ENCODE measurements at places on chromosomes 1 and 21. TPM values are rescaled to one million over a fixed set of nuclear protein-coding genes. Genes with fewer than 3 reads are reported as not detected.

The TBX15 gene
- total RNA-seq: 0.63 TPM

The EFNA1 gene
- 42.9 TPM for total RNA-seq

The TMEM81 gene
- 3.1 TPM for total RNA-seq

The GPR25 gene
- total RNA-seq: not detected

The KRTAP13-2 gene
- not detected for total RNA-seq

The SSU72 gene
- total RNA-seq: 104 TPM

The PCSK9 gene
- total RNA-seq: not detected

The TFF3 gene
- total RNA-seq: 2.9 TPM

The TRAF3IP3 gene
- total RNA-seq: 1.2 TPM

The TSSK3 gene
- 2.1 TPM for total RNA-seq

GRCh38 chr1:42158189-42158588, 5.0 kb downstream of the GUCA2B start:
- no peak for DNase-seq
- no peak overlapping the region for H3K27ac ChIP-seq
- H3K4me3 ChIP-seq: no peak overlapping the region
- no peaks in the 10 kb centered on the region for H3K27me3 ChIP-seq
- peaks cover 6% of the 10 kb centered on the region for H3K4me1 ChIP-seq

- no peaks in the 10 kb centered on the region for H3K36me3 ChIP-seq
- no peak overlapping the region for H3K27ac ChIP-seq
- DNase-seq: no peak
Observed at GRCh38 chr1:91406773-91407389, 2.2 kb upstream of the HFM1 start.

- no peaks in the 10 kb centered on the region for H3K36me3 ChIP-seq
- no peak overlapping the region for H3K27ac ChIP-seq
- no peak for DNase-seq
- H3K27me3 ChIP-seq: no peaks in the 10 kb centered on the region
Observed at GRCh38 chr1:81463936-81464837, 336.5 kb upstream of the ADGRL2 start.

DNA sequence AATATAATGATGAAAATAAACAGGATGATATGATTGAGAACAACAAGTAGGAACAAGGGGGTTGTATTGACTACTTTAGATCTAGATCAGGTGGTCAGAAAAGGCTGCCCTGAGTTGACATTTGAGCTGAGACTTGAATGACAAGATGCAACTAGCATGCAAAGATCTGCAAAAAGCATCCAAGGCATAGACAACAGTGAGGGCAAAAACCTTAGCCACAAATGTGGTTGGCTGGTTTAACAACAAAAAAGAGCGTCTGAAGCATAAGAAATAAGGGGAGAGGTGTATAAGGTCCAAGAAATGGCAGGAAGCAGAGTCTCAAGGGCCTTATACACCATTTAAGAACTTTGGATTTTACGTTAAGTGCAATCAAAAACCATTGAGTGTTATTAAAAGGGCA, 3.2 kb downstream of the RAB3GAP2 start:
- peaks cover 68% of the 10 kb centered on the region for H3K4me1 ChIP-seq
- H3K4me3 ChIP-seq: no peak overlapping the region
- H3K36me3 ChIP-seq: peaks cover 19% of the 10 kb centered on the region
- H3K27ac ChIP-seq: no peak overlapping the region
- H3K27me3 ChIP-seq: no peaks in the 10 kb centered on the region

DNA sequence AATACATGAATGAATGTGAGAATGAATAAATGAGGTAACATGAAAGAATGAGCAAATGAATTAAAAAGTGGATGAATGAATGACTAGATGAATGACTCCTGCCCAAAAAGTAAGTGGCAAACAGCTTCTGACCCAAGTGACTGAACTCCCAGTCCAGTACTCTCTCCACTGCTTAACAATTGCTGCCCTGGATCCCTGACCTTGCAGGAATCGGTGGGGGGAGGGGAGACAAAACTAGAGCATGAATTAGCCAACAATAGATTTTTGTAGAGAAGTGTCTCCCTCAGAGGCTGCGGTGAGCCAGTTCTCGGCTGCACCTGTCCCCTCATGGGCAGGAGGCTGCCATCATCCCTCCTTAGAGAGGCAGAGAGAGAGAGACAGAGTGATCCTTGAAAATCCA, 5.9 kb upstream of the GRIK3 start:
- no peak for DNase-seq
- H3K4me1 ChIP-seq: peaks cover 9% of the 10 kb centered on the region
- no peak overlapping the region for H3K4me3 ChIP-seq
- peaks cover 100% of the 10 kb centered on the region for H3K27me3 ChIP-seq
- H3K36me3 ChIP-seq: no peaks in the 10 kb centered on the region

DNA sequence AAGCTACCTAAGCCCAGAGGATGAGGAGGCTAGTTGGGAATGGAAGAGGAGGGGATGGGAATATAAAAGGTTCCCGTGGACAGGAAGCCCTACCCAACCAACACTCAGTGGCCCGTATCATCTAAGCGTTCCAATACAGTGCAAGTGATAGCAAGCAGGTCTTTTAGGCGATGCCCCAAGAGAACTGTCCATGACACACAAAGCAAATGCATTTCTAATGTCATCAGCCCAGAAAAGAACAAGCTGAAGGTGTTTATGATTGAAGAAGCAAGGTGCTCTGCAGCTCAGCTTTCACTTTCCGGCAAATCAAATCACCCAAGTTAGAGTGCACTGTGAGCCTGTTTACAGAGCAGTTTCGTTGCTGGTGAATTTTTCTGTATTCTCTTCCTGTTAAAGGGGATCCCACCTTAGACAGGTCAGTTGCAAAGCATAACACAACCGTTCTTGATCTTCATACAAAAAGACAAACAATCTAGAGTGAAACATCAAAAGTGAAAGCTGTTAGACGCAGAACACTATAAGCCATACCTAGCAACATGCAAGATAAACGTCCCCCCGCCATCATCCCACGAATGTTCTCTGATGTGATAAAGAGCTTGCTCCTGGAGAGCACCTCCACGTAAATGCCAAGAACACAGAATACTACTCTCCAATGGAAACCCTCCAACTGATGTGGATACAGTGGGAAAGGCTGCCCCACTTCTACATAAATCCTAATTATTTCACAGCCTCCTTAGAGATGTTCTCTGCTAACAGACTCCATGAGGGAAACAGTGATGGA, 54.0 kb downstream of the PGBD5 start:
- H3K27ac ChIP-seq: no peak overlapping the region
- H3K27me3 ChIP-seq: no peaks in the 10 kb centered on the region
- peaks cover 24% of the 10 kb centered on the region for H3K4me1 ChIP-seq
- H3K4me3 ChIP-seq: no peak overlapping the region
- no peak for DNase-seq
- no peaks in the 10 kb centered on the region for H3K36me3 ChIP-seq

GRCh38 chr1:12034381-12034801, 15.1 kb downstream of the MIIP start:
- peak; percentile 36 for DNase-seq
- peaks cover 4% of the 10 kb centered on the region for H3K27me3 ChIP-seq
- H3K4me1 ChIP-seq: peaks cover 11% of the 10 kb centered on the region
- H3K36me3 ChIP-seq: peaks cover 20% of the 10 kb centered on the region
- H3K27ac ChIP-seq: peak overlapping the region; percentile 51

GRCh38 chr1:153534925-153535241, 908 bp downstream of the S100A6 start:
- DNase-seq: no peak
- H3K4me1 ChIP-seq: peaks cover 50% of the 10 kb centered on the region
- H3K27me3 ChIP-seq: no peaks in the 10 kb centered on the region
- peak overlapping the region; percentile 93 for H3K4me3 ChIP-seq
- peak overlapping the region; percentile 98 for H3K27ac ChIP-seq

DNA sequence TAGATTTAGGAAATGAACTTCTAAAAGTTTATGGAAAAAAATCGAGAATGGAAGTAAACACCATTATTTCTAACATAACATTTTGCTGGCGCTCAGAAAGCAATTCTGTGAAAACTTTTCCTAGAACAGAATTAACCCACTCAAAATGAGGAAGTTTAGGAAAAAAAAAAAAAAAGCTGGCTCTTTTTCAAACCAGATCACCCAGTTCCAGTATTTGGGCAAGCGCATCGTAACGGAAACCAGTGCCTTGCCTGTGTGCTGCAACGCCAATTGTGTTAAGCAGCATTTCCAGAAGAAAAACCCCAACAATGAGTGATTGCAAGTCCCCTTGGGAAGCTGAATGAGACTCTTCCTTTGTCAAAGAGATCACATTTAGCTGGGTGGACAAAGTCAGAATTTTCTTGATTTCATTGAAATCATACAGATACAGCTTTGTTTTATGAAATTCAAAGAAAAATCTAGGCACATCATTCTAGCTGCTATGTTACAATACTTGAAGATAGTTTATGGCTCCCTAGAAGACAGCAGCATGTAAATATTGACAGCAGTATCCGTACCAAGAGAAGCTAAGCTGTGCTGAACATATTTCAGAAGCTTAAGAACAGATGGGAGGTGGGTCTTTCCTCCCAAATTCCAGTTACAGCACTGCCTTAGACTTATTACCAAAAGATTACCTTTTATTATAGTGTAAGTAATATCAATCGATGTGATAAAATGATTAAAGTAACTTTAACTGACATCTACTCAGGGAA, 113.4 kb downstream of the ERG start:
- no peak for DNase-seq
- H3K27ac ChIP-seq: no peak overlapping the region
- peaks cover 17% of the 10 kb centered on the region for H3K4me1 ChIP-seq
- no peak overlapping the region for H3K4me3 ChIP-seq

- no peaks in the 10 kb centered on the region for H3K27me3 ChIP-seq
- DNase-seq: no peak
- peaks cover 8% of the 10 kb centered on the region for H3K4me1 ChIP-seq
- peak overlapping the region; percentile 39 for H3K4me3 ChIP-seq
- no peaks in the 10 kb centered on the region for H3K36me3 ChIP-seq
Observed at GRCh38 chr1:172826096-172826741, 167.3 kb downstream of the FASLG start.

DNA sequence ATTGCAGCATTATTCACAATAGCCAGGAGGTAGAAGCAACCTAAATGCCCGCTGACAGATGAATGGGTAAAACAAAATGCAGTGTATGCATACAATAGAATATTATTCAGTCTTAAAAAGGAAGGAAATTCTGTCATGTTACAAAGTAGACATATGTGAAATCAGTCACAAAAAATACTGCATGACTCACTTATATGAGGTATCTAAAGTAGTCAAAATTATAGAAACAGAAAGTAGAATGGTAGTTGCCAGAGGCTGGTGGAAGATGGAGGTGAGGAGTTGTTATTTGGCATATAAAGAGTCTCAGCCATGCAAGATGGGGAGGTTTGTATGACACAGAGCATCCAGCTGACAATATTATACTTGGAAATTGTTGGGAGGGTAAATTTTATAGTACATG, 43.0 kb upstream of the EGLN1 start:
- no peak overlapping the region for H3K4me3 ChIP-seq
- H3K4me1 ChIP-seq: no peaks in the 10 kb centered on the region
- no peak overlapping the region for H3K27ac ChIP-seq

- no peaks in the 10 kb centered on the region for H3K27me3 ChIP-seq
- no peaks in the 10 kb centered on the region for H3K36me3 ChIP-seq
- DNase-seq: peak; percentile 49
- H3K27ac ChIP-seq: peak overlapping the region; percentile 57
- H3K4me3 ChIP-seq: no peak overlapping the region
- peaks cover 39% of the 10 kb centered on the region for H3K4me1 ChIP-seq
Observed at GRCh38 chr1:60922304-60922703, 160.1 kb upstream of the NFIA start.

DNA sequence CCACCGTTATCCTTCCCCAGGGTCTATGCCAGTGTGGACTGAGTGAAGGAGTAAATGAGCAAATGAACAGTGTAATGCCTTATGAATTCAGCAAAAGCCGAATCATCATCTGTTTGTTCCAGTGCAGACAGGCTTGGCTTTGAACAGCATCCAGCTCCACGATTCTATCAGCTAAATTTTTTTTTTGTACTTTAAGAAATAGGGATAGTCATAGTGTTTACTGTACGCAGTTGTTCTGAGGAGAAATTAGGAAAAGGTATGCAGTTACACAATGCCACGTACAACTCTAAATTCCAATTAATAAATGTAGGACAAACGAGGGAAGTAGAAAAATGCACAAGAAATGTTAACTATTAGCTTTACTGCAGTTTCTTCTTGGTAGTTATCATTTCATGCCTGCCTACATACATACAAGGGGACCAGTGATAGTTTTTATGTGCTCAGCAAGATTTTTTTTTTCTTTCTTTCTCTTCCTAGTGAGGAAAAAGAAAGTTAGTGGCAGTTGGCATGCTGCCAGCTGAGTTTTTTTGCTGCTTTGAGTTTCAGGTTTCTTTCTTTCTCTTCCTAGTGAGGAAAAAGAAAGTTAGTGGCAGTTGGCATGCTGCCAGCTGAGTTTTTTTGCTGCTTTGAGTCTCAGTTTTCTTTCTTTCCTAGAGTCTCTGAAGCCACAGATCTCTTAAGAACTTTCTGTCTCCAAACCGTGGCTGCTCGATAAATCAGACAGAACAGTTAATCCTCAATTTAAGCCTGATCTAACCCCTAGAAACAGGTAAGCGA, at the start of gene IFI44L:
IFI44L (plus strand) TSS at position 646 of the 777 bp plus-strand sequence. CDS start 7,468 bp downstream, outside the sequence.
- H3K4me1 ChIP-seq: peaks cover 30% of the 10 kb centered on the region
- H3K36me3 ChIP-seq: no peaks in the 10 kb centered on the region
- H3K4me3 ChIP-seq: peak within 1 kb of the TSS; percentile 61
- H3K27ac ChIP-seq: peak within 1 kb of the TSS; percentile 86

DNA sequence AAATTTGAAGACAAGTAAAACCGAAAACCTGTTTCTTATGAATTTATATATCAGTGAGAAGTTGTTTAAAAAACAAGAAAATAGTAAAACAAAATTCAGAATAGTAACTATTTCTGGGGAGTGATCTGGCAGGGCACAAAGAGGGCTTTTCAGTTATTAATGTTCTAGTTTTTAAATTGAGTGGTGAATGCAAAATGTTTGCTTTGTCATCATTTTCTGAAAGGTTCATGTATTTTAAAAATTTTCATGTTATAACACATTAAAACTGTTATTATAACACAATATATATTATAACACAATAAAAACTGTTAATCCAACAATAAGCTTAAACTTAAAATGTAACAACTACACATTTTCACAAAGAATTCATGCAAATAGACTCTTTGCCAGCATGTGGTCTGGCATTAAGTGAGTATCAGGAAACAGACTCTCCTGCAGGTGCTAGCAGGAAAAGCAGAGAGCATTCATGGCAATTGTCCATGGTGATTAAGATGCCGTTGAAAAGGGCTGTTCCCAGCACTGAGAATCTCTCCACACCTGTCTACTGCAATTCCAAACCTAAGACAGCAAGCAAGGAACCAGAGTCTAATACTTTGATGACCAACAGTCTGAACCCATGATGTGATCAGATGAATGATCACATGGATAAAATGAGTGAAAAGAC, 204.9 kb downstream of the TBX15 start:
- no peak overlapping the region for H3K27ac ChIP-seq
- no peaks in the 10 kb centered on the region for H3K36me3 ChIP-seq
- peaks cover 11% of the 10 kb centered on the region for H3K27me3 ChIP-seq
- DNase-seq: no peak
- H3K4me1 ChIP-seq: no peaks in the 10 kb centered on the region

GRCh38 chr21:28892199-28893111, 100.2 kb downstream of the LTN1 start:
- no peak overlapping the region for H3K27ac ChIP-seq
- H3K27me3 ChIP-seq: no peaks in the 10 kb centered on the region
- H3K4me3 ChIP-seq: no peak overlapping the region
- no peaks in the 10 kb centered on the region for H3K4me1 ChIP-seq
- no peaks in the 10 kb centered on the region for H3K36me3 ChIP-seq
